ENCODE measurements at places on chromosomes 7 and 10.

DNA sequence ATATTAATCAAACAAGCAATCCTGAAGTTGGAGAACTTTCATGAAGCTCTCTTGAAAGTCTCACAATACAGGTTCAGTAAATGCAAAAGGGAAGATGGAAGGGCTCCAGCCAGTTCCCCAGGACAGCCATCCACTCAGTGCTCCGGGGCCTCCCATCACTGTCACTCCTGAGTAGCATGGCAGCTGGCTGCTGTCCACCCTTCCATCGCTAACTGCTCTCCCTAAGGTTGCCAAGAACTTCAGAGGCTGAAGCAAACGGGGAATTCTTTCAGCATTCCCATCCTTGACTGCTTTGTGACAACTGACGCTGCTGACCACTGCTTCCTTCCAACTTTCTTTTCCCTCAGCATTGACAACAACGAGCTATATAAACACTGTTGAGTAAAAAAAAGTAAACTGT lies 69.1 kb downstream of the VPS41 start:
- DNase-seq: no peak

DNA sequence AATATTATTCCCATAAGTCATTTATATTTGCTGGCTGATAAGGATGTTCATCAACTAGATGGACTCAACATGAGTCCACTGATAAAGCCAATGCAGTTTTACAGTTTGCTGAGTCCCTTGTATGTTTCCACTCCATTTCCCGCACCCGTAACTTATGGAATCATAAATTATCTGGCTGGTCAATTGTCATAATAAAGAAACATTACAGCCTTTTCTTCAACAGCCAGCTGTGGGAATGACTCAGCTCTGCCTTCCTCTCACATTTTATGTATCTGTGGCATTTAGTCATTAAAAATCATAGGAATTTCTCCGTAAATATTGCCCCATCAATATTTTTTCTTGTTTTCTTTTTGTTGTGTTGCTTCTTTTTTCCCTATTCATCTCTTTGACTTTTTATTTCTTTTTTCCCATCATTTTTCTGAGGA lies 22.3 kb upstream of the TMEM26 start:
- no peak for DNase-seq

GRCh38 chr10:815338-816090 lies 116.0 kb downstream of the LARP4B start:
- no peak for DNase-seq

GRCh38 chr10:3473271-3473670 lies 300.7 kb upstream of the PITRM1 start:
- no peak for DNase-seq

DNA sequence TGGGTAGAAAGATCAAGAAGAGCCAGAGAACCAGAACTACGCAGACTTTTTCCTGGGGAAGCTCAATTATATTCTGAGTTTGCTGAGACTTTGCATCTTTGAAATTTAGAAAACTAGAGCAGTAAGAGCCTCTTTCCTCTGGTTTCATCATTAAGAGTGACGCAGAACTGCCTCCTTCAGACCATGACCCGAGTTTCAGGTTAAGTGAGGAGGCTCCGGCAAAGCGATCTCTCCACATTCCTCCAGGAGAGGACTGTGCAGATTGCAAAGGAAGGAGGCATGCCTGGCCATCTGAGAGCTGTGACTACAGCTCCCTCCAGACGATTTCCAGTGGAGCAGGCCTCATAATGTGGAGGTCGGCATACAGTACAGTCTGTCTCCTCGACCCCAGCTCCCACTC lies 115.8 kb upstream of the LANCL2 start:
- DNase-seq: no peak

- DNase-seq: no peak
Measured at GRCh38 chr7:27861747-27862146, 121.8 kb downstream of the TAX1BP1 start.

DNA sequence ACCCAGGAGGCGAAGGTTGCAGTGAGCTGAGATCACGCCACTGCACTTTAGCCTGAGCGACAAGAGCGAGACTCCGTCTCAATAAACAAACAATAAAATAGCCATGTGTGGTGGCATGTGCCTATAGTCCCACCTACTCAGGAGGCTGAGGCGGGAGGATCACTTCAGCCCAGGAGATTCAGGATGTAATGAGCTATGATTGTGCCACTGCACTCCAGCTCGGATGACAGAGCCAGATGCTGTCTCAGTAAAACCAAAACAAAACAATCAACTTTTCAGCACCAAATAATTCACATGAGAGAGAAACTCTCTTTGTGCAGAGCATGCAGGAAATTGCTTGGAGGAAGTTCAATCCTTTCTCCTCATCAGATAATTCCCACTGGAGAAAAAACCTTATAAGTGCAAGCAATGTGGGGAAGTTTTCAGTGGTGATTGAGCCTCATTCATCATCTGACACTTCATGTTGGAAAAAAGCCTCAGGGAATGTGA lies 13.4 kb upstream of the FIS1 start:
- DNase-seq: no peak

DNA sequence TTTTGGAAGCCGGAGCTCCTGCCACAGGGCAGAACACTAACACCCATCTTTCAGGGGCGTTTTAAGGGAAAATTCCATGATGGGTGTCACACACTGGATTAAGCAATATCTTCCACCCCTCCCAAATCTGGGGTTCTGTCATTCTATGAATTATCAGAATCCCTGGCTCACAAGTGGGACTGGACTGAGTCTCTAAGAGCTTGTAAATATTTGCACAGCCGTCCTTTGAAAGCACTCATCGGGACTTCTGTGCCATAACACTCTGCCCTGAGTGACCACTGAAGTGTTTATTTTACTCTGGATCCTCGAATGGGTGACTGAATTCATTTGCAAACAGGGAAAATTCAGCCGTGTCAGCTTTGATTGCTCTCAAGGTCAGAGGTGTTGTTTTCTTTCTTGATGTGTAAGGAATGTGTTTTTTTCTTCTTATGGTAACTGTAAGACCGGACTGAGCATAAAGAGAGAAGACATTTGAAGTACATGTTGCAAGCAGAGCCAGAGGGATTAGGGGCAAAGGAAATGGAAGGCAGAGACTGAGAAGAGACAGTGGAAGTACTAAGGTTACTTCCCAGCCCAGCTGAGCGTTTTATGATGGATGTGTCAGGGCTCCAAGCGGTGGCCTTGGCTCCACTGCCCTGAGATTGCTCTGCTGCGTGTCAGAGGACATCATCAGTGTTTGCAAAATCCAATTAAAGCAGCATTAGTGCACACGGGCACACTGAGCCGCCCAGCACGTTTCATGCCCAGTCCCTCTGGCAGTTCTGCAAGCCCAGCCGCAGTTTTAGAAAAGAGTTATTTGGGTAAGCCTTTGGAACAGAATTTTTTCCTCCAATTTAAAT lies 17.7 kb upstream of the GTPBP4 start:
- no peak for DNase-seq

GRCh38 chr7:74183142-74183541 lies 9.0 kb downstream of the EIF4H start:
- no peak for DNase-seq

GRCh38 chr10:65555192-65555591 lies 1370.6 kb upstream of the LRRTM3 start:
- DNase-seq: no peak

DNA sequence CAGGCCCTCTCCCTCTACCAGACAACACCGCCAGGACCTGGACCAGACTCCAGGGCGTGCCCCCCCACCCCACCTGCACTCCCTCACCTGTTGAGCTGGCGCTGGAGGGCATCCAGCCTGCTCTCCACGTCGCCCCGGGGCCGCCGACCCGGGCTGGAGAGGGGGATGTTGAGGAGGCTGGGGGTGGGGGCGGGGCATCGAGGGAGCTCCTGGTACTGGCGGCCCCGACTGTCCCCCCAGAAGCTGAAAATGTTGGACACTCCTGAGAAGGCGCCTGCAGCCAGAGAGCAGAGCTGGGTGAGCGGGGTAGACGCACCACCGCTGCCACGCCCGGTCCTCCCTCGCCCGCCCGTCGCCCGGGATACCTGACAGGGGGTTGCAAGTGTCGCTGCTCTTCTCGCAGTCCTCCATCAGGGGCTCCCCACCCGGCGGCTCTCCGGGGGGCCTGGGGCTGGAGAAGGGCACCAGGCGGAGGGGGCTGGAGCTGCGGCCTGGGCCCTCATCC lies 30.8 kb downstream of the KCNH2 start:
- no peak for DNase-seq

GRCh38 chr7:126605056-126605455 lies 647.7 kb downstream of the GRM8 start:
- no peak for DNase-seq
